ENCODE measurements at places on chromosomes 13 and 19.

GRCh38 chr13:43543331-43543730, 243.4 kb downstream of the ENOX1 start:
- DNase-seq, result no peak

GRCh38 chr19:28358633-28359032, 854.3 kb downstream of the UQCRFS1 start:
- no peak for DNase-seq

- DNase-seq, result no peak
These were observed 2.7 kb downstream of the MYO9B start for GRCh38 chr19:17078036-17078919.

GRCh38 chr13:73542446-73542845, 483.6 kb downstream of the KLF5 start:
- no peak for DNase-seq

DNA sequence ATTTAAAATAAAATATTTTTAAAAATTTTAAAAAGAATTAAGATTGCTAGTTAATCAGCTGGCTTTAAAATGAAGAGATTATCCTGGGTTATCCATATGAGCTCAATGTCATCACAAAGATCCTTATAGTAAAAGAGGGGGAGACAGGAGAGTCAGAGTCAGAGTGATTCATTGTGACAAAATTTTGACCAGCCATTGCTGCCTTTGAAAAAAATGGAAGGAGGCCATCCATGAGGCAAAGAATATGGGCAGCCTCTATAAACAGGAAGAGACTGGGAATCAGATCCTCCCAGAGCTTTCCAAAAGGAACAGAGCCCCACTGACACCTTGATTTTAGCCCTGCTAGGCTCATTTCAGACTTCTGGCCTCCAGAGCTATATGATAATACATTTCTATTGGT, 9.3 kb upstream of the RUBCNL start:
- DNase-seq, result no peak

- DNase-seq, result no peak
These were observed 4.2 kb upstream of the HIPK4 start for GRCh38 chr19:40393894-40394815.

- DNase-seq, result no peak
These were observed 28.9 kb upstream of the TNFRSF19 start for GRCh38 chr13:23541221-23541824.

GRCh38 chr13:88429862-88430261, 758.7 kb downstream of the SLITRK5 start:
- DNase-seq, result no peak

GRCh38 chr19:13958043-13958442, 5.7 kb downstream of the DCAF15 start:
- DNase-seq, result no peak

GRCh38 chr19:37932985-37933936, 26.3 kb downstream of the SIPA1L3 start:
- no peak for DNase-seq

GRCh38 chr19:19550485-19550929, 12.4 kb downstream of the CILP2 start:
- no peak for DNase-seq

- DNase-seq, result no peak
These were observed 235.1 kb upstream of the MIR17HG start for GRCh38 chr13:91112201-91112923.

DNA sequence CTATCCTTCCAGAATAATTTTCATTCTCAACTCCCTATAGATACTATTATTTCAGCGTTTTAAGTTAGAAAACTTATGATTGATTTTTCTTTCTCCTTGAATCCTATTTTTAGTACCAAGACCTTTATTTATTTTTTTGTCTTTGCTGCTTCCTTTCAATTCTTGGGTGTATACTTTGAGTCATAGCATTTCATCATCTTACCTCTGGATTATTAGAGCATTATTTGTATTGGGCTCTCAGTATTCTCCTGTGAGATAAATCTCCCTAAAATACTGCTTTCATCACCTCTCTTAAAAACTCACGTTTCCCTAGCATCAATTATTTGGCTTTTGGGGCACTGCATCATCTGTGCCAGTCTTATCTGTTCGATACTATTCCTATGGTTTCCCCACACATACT, 222.8 kb downstream of the POSTN start:
- no peak for DNase-seq

DNA sequence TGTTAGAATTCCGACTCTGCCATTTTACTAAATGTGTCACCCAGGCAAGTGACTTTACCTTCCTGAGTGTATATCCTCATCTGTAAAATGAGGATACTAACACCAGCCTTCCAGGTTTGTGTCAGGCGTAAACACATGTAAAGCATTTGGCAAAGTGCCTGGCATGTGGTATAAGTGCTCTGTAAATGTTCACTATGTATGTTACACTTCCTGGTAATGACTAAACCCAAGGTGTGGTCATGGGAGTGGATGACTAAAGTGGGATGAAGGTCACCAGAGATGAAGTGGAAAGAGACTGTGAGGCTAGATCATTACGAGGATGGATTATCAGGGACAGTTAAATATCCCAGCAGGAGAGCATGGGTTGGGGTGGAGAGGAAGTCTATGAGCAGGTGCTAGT, 25.6 kb downstream of the DEDD2 start:
- no peak for DNase-seq

DNA sequence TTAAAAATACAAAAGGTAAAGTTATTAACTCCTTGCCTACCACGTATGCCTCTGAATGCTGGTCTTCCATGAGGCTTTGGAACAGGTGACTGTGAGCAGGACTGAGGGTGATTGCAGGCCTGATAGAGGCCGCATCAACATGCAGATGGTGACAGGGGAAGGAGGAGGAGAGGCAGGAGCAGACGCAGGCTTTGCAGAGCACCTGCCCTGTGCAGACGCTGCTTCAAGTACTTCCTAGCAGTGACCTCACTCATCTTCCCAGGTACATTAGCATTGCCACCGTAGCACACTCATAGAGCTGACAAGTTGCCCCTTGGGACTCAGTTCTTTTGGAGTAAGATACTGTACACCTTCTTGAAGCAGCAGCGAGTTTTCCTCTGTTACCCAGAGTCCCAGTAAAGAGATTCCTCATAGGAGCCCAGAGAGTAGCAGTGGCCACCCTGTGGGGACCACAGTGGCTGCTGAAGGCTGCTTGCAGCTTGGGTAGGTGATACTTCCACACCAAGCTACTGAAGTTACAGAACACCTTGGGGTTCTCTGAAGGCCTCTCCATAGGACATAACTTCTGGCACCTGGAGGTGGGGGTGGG, 56.0 kb downstream of the ZNF536 start:
- no peak for DNase-seq

GRCh38 chr13:59458908-59459579, 704.7 kb downstream of the DIAPH3 start:
- no peak for DNase-seq

DNA sequence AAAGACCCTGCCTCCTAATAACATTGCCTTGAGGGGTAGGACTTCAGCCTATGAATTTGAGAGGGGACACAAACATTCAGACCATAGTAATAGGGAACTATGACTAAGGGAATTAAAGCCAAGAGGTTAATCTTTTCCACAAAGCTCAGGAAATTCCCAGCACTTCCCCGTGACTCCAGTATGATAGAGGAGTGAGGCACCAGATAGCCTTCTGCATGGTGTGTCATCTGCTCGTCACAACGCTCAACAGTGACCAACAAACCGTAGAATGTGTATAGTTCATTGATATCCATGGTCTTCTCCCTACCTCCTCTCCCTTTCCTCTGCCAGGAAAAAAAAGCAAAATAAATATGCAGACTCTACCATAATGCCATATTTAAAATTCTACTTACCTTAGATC, 64.4 kb downstream of the B3GLCT start:
- no peak for DNase-seq

GRCh38 chr19:54179921-54180461, 7.0 kb upstream of the TMC4 start:
- DNase-seq, result no peak
